NCI-H2029 treated with DMSO at 0.1 percent for 48 hours (cell line): ENCODE measurements at places on chromosomes 5 and 9.

DNA sequence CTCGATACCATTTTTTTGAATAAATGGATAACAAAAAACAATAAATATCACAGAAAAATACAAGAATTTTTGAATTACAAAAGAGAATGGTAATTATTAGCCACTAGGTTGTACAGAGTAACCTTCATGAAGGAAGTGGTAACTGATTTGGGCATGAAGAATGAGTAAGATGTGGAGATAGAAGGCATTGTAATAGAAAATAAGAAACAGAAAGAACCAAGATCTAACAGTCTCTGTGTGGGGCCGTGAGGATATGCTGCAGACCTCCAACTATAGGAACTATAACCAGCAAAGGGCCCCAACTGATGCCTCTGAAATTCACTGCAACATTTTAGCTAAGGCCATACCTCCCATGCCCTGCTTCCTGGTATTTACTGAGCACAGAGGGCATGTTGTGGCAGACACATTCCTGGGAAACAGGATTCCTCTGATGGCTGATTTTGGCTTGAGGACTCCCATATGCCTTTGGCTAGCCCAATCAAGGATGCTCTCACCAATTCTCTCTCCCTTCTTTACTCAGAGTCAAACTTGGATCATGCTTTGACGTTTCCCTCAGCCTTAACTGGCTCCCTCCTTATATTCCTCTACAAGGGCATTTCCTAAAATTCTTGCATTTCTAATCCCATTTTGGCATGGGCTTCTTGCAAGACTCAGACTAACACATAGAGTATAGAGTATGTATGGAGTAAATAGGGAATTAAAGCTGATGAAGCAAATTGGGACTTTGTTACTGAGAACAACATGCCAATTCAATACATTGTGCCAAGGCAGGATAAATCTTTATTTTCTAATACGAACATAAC, 208.9 kb downstream of the PDE4D start:
- no peak for DNase-seq

DNA sequence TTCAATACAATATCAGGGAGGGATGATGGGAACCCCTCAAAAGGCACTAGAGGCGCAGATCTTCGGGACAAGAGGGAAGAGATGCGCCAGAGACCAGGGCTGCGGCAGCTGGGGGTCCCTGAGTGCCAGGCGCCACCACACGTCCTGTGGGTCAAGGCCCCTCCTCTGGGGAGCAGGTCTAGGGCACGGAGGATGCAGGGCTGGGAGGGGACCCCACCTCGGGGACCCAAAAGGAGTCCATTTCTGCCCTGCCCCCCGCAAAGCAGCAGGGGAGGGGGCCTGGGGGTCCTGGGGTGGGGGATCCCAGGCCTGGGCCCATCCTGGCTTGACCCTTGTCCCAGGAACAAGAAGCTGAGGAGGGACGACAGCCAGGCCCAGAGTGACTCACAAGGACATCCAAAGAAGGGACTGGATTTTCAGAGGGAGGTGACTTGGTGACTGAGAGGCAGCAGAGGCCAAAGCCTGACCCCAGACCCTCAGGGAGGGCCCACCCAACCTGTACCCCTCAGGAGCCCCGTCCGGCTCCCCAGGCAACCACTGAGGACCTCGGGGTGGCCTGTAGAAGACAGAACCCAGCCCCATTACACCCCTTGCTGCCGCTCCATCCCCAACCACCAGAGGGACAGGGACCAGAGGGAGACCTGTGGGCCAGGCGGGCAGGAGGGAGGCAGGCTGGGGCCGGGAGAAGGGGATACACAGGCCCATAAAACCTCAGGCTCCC, 54.2 kb downstream of the LRSAM1 start:
- DNase-seq: no peak

DNA sequence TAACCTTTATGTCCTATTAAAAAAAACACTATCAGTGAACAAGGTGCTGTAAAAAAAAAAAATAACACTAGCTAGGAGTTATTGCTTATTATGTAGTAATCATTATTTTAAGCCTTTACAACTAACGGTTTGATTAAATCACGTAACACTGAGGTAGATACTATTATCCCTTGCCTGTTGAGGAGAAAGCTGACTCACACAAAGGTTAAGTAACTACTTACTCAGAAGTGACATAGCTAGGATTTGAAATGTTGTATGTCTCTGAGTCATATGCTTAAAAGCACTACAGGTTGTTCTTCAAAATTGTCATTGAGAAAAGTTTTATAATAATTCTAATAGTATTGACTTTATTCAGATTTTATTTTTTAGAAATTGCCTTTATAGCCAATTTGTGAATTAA, 8.8 kb downstream of the TENT2 start:
- no peak for DNase-seq

DNA sequence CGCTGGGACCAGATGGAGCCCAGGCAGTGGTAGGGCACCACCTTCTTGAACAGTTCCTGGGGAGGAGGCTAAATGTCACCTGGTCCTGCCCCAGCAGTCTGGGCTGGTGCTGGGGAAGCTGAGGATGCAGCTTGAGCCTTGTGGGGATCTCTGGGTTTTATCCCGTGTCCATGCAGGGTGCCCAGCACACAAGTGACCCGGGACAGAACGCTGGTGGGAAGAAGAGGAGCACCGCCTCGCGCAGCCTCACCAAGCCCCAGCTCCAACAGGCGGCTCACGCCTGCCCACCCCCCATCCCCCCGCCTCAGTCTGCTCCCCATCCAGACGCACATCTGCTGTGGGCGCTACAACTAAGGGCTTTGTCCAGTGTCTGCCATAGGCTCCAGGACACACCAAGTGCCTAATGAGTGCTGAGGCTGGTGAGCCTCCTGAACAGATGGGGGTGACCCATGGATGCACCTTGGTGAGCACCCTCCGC, 13.8 kb downstream of the RALGDS start:
- no peak for DNase-seq

GRCh38 chr9:120214332-120214731, 365.6 kb downstream of the CDK5RAP2 start:
- DNase-seq: no peak

- DNase-seq: no peak
Measured at GRCh38 chr5:170597109-170597751, 93.4 kb downstream of the KCNIP1 start.

- no peak for DNase-seq
Measured at GRCh38 chr5:54630738-54631359, 113.3 kb downstream of the SNX18 start.

- DNase-seq: no peak
Measured at GRCh38 chr5:33933723-33934169, 2.4 kb upstream of the RXFP3 start.

- DNase-seq: no peak
Measured at GRCh38 chr5:77569409-77569808, 69.1 kb downstream of the OTP start.

- no peak for DNase-seq
Measured at GRCh38 chr5:120093178-120093577, 370.9 kb upstream of the PRR16 start.

DNA sequence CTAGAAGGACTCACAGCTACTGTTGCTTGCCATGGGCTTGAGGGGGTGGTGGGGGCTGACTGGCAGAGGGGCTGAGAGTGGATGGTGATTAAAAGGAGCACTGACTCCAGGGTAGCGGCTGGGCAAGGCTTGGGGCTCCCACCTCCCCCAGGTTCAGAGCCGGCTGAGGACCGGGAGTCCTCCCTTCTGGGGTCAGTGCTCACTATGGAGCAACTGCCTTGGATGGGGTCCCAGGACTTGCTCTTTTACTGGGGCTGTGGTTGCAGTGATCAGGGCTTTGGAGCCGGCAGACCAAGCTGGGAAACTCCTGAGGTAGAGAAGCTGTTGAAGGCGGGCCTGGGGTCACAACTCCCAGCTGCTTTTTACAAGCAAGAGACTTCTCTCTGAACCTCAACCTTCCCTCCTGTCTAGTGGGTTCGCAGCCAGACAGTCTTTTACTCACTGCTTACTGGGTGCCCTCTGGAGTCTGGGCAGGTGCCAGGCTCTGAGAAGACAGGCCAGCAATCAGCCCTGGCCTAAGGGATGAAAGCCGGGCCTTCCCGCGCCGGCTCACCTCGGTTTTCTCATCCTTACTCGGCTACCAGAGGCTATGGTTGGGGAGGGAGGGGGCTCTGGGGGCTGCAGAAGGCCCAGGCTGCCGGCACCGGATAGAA, 795 bp upstream of the ASS1 start:
- no peak for DNase-seq

- peak; percentile 98 for DNase-seq
Measured at GRCh38 chr5:139177809-139178588, 20.2 kb downstream of the SIL1 start.

GRCh38 chr5:132179405-132179804, 48.2 kb downstream of the P4HA2 start:
- no peak for DNase-seq

DNA sequence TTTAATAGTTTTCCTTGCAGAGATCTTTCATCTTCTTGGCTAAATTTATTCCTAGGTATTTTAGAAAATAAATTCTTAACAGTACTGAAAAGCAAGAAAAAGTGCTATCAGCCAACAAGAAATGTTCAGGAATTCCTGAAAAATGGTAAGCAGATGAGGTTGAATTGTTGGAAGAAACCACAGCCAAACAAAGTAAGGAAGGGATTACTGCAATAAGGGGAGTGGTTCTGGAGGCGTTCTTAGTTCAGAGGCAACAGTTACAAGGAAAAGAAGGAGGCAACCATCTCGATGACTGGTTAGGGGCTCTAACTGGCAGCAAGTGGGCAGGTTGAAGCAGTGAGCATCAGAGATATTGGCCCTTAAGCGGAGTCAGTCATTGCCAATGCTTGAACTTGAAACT, 12.8 kb upstream of the OR13J1 start:
- no peak for DNase-seq

GRCh38 chr9:98755006-98755618, 41.2 kb downstream of the ANKS6 start:
- DNase-seq: no peak

GRCh38 chr5:154857530-154858296, 714 bp upstream of the CNOT8 start:
- DNase-seq: peak; percentile 96

- no peak for DNase-seq
Measured at GRCh38 chr9:36250079-36250478, 8.2 kb downstream of the GNE start.

- no peak for DNase-seq
Measured at GRCh38 chr9:93657331-93658111, 81.1 kb downstream of the PHF2 start.

DNA sequence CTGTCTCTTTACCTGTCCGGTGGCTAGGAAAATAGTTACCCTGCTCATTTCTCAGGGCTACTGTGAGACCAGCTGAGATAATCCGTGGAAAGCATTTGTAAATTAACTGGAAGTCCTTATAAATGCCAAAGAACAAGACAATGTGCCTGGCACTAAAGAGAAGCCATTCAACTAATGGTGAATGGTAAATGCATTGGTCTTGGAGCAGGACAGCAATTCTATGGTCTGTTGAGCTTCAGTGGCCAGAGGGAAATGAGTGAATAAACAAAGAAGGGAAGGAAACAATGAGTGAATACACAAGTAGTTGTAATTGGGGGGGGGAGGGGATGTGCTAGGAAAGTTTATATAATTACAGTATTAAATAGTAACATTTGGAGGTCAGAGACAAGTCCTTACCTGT, 353.6 kb downstream of the SEMA5A start:
- no peak for DNase-seq

DNA sequence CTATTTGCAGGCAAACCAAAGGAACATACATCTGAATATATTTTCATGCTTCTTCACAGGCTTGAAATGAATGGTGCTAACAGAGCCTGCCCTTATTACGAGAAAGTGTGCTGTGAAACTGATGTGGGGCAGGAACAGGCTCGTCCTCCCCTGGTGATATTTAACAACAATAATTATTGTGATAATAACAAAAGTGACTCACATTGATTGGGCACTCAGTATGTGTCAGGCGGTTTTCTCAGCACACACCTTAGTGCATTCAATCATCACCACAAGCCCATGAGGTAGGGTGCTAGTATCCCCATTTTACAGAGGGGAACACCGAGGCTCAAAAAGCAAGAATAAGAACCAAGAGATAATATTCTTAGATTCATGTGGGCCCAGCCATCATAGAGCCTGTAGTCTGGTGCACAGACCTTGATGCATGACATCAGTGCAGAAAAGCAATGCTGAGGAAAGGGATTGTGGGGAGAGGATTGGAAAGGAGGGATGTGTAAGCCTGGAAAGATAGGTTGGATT, 18.1 kb upstream of the BOD1 start:
- DNase-seq: no peak

- DNase-seq: no peak
Measured at GRCh38 chr5:72379936-72380335, 59.8 kb downstream of the PTCD2 start.

GRCh38 chr9:124770359-124771020, 621 bp downstream of the NR6A1 start:
- DNase-seq: no peak

GRCh38 chr9:130042406-130042884, 544 bp downstream of the FNBP1 start:
- DNase-seq: no peak

- no peak for DNase-seq
Measured at GRCh38 chr9:106307670-106308069, 555.3 kb upstream of the ZNF462 start.

DNA sequence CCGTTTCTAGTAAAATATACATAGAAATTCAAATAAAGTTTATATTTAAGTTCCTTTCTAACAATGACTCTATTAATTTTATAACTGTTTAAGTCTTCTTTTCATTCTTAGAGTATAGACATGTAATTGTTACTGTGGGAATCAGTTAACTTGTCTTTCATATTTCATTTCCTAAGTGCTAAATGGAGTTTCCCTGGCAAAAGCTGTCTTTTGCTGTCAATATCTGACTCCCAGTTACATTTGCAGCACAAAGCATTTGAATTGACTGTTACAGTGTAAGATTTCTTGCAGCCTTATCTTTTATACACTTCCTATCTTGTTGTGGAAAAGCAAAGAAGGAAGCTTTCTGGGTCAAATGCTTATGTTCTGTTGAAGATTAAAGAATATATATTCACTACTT, 1026.3 kb downstream of the CDH9 start:
- no peak for DNase-seq

- DNase-seq: no peak
Measured at GRCh38 chr9:69319324-69320025, 5.5 kb upstream of the ENTREP1 start.

DNA sequence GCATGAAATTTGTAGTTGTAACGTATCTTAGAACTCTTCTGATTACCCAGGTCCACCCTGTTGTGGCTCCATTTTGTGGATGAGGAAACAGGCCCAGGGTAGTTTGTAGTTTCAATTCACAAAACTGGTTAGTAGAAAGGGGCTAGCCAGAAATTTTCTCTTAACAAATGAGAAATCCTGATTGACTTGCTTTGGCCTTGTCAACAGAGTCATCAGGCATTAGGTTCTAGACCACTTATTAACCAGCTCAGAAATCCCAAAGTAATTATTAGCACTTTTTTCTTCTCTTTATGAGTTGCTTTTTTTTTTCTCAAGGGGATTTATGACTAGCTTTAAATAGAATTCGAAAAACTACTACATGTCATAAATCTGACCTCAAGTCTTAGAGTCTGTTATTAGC, 160.2 kb downstream of the SH3GL2 start:
- no peak for DNase-seq

- no peak for DNase-seq
Measured at GRCh38 chr9:72753266-72753893, 199.5 kb downstream of the ALDH1A1 start.

GRCh38 chr9:131608493-131609037, 63.2 kb downstream of the PRRT1B start:
- no peak for DNase-seq
